ENCODE measurements at places on chromosomes 3 and 15.

GRCh38 chr3:55185380-55185779 is 257.5 kb upstream of the LRTM1 start:
- no peak for DNase-seq

- no peak for DNase-seq
Measured at GRCh38 chr15:71484080-71484479, 326.3 kb upstream of the NR2E3 start.

DNA sequence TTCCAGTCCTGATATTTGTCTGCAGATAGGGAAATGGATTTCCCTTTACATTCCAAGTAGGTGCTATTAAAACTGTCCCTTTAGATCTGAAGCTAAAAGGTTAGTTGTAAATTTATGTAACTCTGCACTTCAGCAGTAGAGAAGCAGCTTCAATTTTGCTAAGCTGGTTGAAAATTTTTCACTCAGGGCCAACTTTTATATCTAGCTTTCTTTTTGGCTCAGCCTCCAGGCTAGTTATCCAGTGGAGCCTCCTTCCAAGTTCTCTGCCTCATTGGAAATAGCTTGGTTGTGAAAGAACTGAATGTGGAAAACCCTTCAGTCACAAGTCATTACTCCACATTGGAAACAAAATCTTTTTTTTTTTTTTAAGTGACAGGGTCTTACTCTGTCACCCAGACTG is 8.2 kb upstream of the ZNF660 start:
- DNase-seq, result no peak

GRCh38 chr3:10187290-10187876 is 22.7 kb downstream of the IRAK2 start:
- DNase-seq, result no peak

GRCh38 chr3:108221393-108221792 is 831 bp downstream of the IFT57 start:
- DNase-seq, result no peak

- no peak for DNase-seq
Measured at GRCh38 chr3:48896936-48897335, 1.7 kb downstream of the SLC25A20 start.

Data from stimulated activated naive CD8-positive, alpha-beta T cell treated with anti-CD3 and anti-CD28 coated beads, Interleukin-15, amount 100 ng/mL, for 72 hours (primary cell).